ENCODE measurements at places on chromosomes 1 and 21.

GRCh38 chr21:32521736-32522355 is 63.5 kb downstream of the TCP10L start:
- DNase-seq = no peak

DNA sequence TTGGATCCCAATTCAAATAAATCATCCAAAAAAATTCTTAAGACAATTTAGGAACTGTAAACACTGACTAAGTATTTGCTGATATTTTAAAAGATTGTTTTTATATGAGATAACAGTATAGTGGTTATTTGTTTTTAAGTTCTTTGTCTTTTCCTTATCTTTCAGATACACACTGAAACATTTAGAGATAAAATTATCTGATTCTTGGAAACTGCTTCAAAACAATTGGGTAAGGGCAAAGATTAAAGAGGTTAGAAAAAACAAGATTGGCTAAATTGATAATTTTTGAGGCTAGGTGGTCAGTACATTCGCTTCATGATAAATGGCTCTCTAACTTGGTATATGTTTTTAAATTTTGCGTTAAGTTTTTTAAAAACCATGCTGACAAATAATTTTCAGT is 117.3 kb downstream of the PSMG1 start:
- no peak for DNase-seq

DNA sequence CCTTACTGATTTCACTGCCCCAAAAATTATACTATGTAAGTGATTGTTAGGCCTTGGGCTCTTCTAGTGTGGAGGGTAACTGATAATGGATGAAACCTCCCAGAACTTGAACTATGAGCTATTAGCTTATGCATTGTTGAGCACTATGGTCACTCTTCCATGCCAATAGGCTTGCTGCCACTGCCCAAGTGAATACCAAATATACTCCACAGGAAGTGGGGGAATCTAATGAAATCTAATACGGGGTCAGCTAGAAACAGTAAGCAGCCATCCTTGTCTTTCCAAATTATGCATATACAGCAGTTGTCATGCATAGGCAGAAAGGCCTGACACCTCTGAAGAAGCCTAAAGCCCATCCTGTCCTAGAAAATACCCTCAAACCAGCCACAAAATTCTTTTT is 198.7 kb upstream of the PTBP2 start:
- DNase-seq = no peak

DNA sequence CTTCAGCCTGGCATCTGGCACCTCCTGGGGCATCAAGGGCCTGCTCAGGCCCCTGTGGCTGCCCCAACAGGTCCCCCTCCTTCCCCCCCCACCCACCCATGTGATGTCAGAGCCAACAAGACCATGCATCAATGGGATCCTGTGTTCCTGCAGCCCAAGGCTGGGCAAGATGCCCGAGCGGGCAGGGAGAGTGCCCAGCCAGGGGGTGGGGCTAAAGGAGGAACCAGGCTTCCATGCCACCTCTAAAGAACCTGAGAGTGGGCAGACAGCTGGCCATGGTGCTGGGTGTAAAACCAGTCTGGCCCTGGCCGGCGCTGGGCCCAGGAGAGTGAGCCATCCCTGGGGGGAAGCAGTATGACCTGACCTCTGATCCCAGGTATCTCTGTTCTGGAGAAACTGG is 7.6 kb downstream of the COL16A1 start:
- no peak for DNase-seq

Measured in fibroblast of the aortic adventitia (primary cell).